H1 (cell line): ENCODE measurements at places on chromosomes 3 and 15. TPM values are rescaled to one million over a fixed set of nuclear protein-coding genes. Genes with fewer than 3 reads are reported as not detected.

DNA sequence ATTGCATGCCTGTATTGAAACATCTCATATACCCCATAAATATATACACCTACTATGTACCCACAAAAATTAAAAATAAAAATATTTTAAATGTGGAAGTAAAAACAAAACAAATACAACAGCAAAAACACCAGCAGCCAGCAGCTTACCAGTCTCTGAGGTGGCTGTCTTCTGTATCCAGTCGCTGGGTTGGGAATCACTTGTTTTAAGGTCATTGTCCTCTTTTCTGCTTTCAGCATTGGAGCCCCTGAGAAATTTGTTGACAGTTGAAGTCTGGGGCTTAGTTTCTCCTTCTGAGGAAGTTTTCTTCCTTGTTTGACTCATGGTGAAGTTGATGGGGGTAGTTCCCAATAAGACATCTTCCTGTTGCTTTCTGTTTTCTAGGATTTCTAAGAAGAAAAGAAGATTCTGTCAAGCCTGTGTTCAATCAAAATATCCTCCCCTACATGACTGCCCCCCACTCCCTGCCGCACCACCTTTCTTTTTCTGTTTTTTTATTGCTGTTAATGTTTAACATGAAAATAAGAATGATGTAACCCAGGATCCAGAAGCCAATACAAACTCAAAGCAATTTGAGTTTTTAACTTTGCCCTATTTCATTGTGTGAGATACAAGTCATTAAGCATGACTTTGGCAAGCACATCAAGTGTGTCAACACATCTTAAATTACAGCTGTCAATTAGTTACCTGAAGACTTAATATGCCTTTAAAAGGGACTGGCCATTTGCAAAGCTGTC lies at the start of gene LRRC31:
LRRC31 (minus strand) TSS at position 452 of the 737 bp plus-strand sequence; CDS start at position 324, 128 bp downstream.
- no peaks in the 10 kb centered on the region for H3K4me1 ChIP-seq
- no peaks in the 10 kb centered on the region for H3K27me3 ChIP-seq
- no peaks in the 10 kb centered on the region for H3K36me3 ChIP-seq
- H3K27ac ChIP-seq = no peak within 1 kb of the TSS
- H3K4me3 ChIP-seq = no peak within 1 kb of the TSS

- no peak for DNase-seq
- H3K36me3 ChIP-seq = no peaks in the 10 kb centered on the region
- H3K4me3 ChIP-seq = no peak overlapping the region
- H3K27ac ChIP-seq = no peak overlapping the region
These were observed 750.4 kb upstream of the NR2F2 start for GRCh38 chr15:95580121-95580520.

DNA sequence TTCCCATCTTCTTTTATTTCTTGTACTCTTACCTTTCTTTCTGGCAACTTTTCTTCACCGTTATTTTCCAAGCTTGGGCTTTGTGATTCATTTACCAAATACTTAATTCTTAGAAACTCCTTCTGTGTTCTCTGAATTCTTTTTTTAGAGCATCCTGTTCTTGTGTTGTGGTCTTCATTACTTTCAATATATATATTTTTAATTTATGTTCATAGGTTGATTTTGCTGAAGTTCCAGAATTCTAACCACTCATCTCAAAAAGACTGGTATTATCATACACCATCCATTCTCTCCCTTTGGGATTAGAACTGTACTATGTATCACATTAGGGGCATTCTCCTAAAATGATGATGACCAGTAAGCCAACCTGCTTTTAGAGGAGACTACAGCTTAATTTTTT lies 362.3 kb upstream of the CBLB start:
- H3K4me1 ChIP-seq = no peaks in the 10 kb centered on the region
- H3K4me3 ChIP-seq = no peak overlapping the region
- no peaks in the 10 kb centered on the region for H3K27me3 ChIP-seq
- DNase-seq = no peak

GRCh38 chr3:56792193-56792592 lies 9.6 kb downstream of the ARHGEF3 start:
- H3K4me1 ChIP-seq = no peaks in the 10 kb centered on the region
- no peaks in the 10 kb centered on the region for H3K36me3 ChIP-seq
- H3K4me3 ChIP-seq = no peak overlapping the region
- no peak for DNase-seq

- H3K27ac ChIP-seq = no peak overlapping the region
- H3K36me3 ChIP-seq = no peaks in the 10 kb centered on the region
- no peaks in the 10 kb centered on the region for H3K4me1 ChIP-seq
- no peaks in the 10 kb centered on the region for H3K27me3 ChIP-seq
- no peak for DNase-seq
- no peak overlapping the region for H3K4me3 ChIP-seq
These were observed 345.7 kb downstream of the SV2B start for GRCh38 chr15:91445695-91446228.

- no peaks in the 10 kb centered on the region for H3K4me1 ChIP-seq
- H3K27ac ChIP-seq = no peak overlapping the region
- DNase-seq = no peak
- H3K27me3 ChIP-seq = no peaks in the 10 kb centered on the region
- H3K4me3 ChIP-seq = no peak overlapping the region
These were observed 477.9 kb upstream of the NECTIN3 start for GRCh38 chr3:110593749-110594148.

GRCh38 chr3:193702967-193703366 lies 110.0 kb downstream of the OPA1 start:
- DNase-seq = no peak
- H3K4me1 ChIP-seq = no peaks in the 10 kb centered on the region
- no peaks in the 10 kb centered on the region for H3K36me3 ChIP-seq
- no peaks in the 10 kb centered on the region for H3K27me3 ChIP-seq

DNA sequence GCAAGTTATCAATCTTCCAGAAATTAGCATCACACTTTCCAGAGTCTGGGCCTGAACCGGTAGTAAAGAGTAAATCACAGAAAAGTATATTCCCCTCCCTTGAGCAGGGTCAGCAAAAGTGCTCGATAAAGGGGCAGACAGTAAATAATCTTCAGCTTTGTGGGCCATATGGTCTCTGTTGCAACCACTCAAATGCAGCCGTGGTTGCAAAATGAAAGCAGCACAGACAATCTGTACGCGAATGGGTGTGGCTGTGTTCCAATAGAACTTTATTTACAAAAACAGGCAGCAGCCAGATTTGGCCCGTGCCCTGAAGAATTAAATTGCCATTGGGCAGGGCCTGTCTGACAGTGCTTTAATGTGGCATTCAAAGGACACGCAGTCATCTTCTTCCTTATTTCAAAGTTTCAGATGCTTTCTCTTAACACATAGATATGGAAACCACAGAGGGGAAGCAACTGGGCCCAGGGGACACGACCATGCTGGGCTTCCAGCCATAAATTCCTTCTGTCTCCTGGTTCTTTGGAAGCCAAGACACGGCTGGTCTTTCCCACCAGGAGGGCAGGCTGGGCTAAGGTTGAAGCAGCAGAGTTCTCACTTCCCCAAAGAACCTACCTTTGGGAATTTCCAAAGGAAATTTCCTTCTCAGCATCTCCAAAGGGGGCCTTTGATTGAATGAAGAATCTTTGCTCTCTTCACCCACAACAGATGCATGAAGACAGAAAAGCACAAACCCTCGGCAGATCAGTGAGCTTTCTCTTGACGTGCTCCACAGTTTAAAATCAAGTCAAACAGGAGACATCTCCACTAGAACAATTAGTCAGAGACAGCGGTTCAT lies 489.8 kb upstream of the PROK2 start:
- H3K27me3 ChIP-seq = no peaks in the 10 kb centered on the region
- H3K27ac ChIP-seq = no peak overlapping the region
- H3K4me3 ChIP-seq = no peak overlapping the region
- H3K36me3 ChIP-seq = no peaks in the 10 kb centered on the region
- DNase-seq = no peak

GRCh38 chr3:112979244-112979832 lies 4.4 kb upstream of the CD200R1 start:
- no peaks in the 10 kb centered on the region for H3K36me3 ChIP-seq
- H3K27ac ChIP-seq = no peak overlapping the region
- no peaks in the 10 kb centered on the region for H3K4me1 ChIP-seq
- no peak overlapping the region for H3K4me3 ChIP-seq

DNA sequence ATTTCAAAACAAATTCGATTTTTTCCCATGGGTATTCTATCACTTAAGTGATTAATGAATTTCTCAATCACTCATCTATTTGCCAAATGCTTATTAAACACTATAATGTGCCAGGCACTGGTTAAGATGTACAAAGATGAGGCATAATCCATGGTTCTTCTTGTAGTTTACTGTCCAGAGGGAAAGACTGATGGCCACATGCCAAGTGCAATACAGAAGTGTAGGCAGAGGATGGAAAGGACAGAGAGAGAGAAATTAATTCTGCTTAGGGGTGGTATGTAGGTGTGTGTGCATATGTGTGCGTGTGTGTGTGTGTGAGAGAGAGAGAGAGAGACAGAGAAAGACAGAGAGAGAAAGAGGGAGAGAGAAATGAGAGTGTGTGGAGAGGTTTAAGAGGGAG lies 120.8 kb upstream of the CCNL1 start:
- H3K4me1 ChIP-seq = no peaks in the 10 kb centered on the region
- H3K27ac ChIP-seq = no peak overlapping the region
- DNase-seq = no peak
- no peaks in the 10 kb centered on the region; the same call in 1 of the 2 replicates for H3K27me3 ChIP-seq
- H3K4me3 ChIP-seq = no peak overlapping the region

DNA sequence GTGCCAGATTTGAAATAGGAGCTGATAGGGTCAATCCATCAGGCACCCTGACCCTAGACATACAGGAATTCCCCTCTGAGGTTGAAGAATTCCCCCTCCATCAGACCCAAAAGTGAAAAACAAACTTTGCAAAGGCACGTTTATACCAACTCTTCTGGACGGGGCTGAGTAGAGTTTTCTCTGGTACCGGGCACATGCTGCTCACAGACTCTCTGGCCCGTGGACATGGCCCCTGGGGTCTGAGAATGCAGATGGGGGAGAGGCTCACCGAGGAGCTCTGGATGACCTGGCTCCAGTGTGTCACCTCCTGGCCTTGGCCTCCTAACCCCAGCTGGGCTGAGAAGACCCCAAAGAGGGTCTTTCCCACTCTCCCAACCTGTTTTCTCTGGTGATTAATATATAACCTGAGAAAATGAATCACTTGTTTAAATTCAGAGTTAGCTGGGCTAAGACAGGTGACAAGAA lies 11.2 kb upstream of the LIPC start:
- H3K27ac ChIP-seq = no peak overlapping the region
- no peaks in the 10 kb centered on the region for H3K4me1 ChIP-seq
- DNase-seq = no peak
- no peak overlapping the region for H3K4me3 ChIP-seq
- H3K27me3 ChIP-seq = 0 out of 2 replicates have a peak, but pooled peaks cover 1% of the 10 kb centered on the region

DNA sequence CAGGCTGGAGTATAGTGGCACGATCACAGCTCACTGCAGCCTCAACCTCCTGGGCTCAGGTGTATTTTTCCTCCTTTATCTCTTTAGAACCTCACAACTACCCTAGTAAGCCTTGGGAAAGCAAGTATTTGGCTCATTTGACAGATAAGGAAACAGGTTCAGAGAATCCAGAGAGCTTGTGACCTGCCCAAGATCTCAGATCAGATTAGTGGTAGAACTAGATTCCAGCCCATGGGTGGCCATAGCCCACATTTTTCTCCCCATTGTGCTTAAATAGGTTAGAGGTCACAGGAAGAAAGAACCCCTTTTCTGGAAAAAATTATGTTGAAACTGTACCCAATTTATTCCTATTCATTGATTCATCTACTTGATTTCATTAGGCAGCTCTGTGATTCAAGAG lies 64.3 kb downstream of the TSC22D2 start:
- no peaks in the 10 kb centered on the region for H3K36me3 ChIP-seq
- no peaks in the 10 kb centered on the region for H3K4me1 ChIP-seq
- no peak overlapping the region for H3K4me3 ChIP-seq

- no peak for DNase-seq
- H3K27ac ChIP-seq = no peak overlapping the region
These were observed 58.5 kb downstream of the RFTN1 start for GRCh38 chr3:16455001-16455400.

GRCh38 chr3:55362210-55362960 lies 124.7 kb downstream of the WNT5A start:
- no peaks in the 10 kb centered on the region for H3K36me3 ChIP-seq
- no peaks in the 10 kb centered on the region for H3K27me3 ChIP-seq
- H3K4me1 ChIP-seq = no peaks in the 10 kb centered on the region
- H3K27ac ChIP-seq = no peak overlapping the region

- no peaks in the 10 kb centered on the region for H3K27me3 ChIP-seq
- no peak overlapping the region for H3K27ac ChIP-seq
- no peaks in the 10 kb centered on the region for H3K36me3 ChIP-seq
- DNase-seq = no peak
- H3K4me3 ChIP-seq = no peak overlapping the region
These were observed 9.3 kb upstream of the PLXND1 start for GRCh38 chr3:129615751-129616281.

DNA sequence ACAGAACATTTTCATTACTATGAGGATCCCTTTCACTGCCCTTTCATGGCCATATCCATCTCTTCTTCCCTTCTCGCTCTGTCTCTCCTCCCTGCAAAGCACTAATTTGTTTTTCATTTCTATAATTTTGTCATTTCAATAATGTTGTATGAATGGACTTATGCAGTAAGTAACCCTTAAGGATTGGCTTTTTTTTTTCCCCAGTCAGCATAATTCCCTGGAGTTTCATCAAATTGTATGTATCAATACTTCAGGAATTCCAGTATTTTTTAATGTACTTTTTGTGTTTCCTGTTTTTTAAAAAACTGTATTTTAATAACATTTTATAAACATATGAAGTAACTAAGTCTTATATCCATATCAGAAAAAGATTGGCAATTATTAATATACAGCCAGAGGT lies 1016.0 kb upstream of the SEMA6D start:
- no peaks in the 10 kb centered on the region for H3K4me1 ChIP-seq
- no peaks in the 10 kb centered on the region for H3K27me3 ChIP-seq
- H3K4me3 ChIP-seq = no peak overlapping the region
- no peak for DNase-seq
- H3K36me3 ChIP-seq = no peaks in the 10 kb centered on the region

DNA sequence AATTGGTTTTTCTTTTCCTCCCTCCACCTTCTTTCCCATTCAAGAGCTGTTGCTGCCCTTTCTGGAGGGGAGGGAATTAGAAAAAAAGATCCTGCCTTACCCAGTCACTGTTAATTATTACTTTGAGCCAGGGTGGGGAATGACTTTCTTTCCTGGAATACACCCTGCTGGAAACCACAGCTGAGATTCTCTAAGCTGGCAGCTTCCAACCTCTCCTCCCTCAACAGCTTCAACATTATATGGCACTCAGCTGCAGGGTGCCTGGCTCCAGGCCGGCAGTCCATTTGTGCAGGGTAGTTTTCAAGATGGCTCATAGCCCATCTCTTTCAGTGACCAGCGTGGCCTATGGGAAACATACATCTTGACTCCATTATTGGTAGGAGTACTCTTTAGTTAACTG lies 105.8 kb downstream of the UBE3A start:
- no peak overlapping the region for H3K27ac ChIP-seq
- H3K27me3 ChIP-seq = no peaks in the 10 kb centered on the region

Gene NOX5
- not detected in 2 replicates for total RNA-seq

Gene CPB1
- not detected in 2 replicates for total RNA-seq

Gene COL6A5
- total RNA-seq = 0.06 TPM in 1 of 2 replicates, not detected in the other

Gene SNTN
- total RNA-seq = not detected in 2 replicates

Gene IGDCC3
- total RNA-seq = 45.7 and 45.9 TPM in 2 replicates

Gene CPNE9
- 4.4 and 4.8 TPM in 2 replicates for total RNA-seq

Gene ARHGAP11A
- total RNA-seq = 112 TPM in 2 replicates

Gene GOLGA6L24
- total RNA-seq = not detected in 2 replicates

Gene KLHL6
- not detected in 2 replicates for total RNA-seq

Gene TRPM1
- total RNA-seq = not detected in 2 replicates
